Stimulated activated CD4-positive, alpha-beta T cell treated with anti-CD3 and anti-CD28 coated beads, TNF-alpha, amount 100 ng/mL, for 48 hours (primary cell): ENCODE measurements at places on chromosomes 1 and 21.

- DNase-seq: no peak
These were observed 48.7 kb downstream of the TNN start for GRCh38 chr1:175116210-175116798.

- DNase-seq: no peak
These were observed 24.3 kb upstream of the FBXO28 start for GRCh38 chr1:224089583-224089982.

- no peak for DNase-seq
These were observed 135.4 kb upstream of the BACE2 start for GRCh38 chr21:41032541-41032940.

DNA sequence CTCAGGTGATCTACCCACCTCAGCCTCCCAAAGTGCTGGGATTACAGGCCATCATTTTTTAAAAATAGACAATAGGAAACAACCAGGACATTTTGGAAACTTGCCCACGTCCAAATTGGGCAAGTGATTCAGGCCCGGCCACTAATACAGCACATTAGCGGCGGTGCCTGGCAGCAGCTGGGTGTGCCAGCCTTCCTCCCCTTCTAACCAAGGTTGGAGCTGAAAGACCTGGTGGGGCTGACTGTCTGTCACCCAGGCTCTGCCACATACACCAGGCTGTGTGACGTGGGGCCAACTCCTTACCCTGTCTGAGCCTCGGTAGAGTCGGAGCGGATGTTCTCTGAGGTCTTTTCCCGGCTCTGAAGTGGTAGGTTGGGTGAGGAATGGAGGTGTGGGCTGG lies 29.6 kb upstream of the TMEM51 start:
- DNase-seq: no peak

DNA sequence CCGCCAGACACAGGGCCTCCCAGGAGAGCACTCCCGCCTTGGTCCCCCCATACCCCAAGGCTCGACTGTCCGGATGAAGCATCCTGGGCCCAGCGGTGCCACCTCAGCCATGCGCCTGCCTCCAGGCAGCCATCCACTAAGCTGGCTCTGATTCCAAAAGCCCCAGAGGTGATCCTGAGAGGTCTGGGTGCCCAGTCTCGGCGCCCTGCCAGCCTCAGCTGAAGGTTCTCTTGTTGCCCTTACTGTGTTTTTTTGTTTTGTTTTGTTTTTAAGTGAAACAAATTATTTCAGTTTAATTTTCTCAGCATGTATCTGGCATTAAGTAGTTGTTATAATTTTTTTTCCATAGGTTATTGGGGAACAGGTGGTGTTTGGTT lies 44.9 kb downstream of the NUAK2 start:
- no peak for DNase-seq

- no peak for DNase-seq
These were observed 6.0 kb upstream of the CAMTA1 start for GRCh38 chr1:6779089-6779805.

DNA sequence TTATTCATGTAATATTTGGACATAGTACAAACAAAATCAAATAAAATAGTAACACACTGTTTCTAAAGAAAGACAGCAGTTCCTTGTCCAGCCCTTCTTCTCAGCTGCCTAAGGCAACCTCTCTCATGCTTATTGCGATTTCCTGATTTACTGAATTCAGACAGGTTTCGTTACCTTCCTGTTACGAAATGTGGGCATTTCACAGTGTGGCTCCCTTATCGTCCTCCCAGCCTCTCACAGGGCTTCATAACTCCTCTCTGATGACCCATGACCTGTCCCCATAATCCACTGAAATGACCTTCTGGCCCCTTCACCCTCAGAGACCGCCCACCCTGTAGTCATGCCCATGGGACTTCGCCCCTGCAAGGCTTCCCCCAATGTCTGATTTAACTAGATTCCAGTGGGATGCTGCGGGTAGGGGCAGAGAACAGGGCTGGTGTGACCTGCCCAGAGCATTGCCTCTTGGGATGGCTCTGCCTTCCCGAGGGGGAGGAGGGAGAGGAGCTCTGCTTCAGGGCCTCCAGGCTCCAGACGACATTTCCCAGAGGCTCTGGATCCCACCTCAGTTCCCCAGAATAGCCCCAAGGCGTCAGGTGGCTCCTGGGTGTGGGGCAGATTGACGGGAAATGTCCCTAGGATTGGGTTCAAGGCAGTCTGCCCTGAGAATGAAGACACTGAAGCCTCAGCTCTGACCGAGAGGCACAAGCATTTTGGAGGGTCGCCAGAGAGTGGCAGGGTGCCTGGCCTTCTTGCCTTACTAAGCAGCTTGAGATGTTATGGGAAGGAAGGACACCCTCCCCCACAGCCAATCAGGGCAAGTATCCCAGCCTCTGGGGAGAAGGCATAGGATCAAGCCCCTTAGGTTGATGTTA lies 20.6 kb downstream of the PADI2 start:
- DNase-seq: no peak

- no peak for DNase-seq
These were observed 2.5 kb upstream of the TRAPPC3 start for GRCh38 chr1:36151845-36152203.

DNA sequence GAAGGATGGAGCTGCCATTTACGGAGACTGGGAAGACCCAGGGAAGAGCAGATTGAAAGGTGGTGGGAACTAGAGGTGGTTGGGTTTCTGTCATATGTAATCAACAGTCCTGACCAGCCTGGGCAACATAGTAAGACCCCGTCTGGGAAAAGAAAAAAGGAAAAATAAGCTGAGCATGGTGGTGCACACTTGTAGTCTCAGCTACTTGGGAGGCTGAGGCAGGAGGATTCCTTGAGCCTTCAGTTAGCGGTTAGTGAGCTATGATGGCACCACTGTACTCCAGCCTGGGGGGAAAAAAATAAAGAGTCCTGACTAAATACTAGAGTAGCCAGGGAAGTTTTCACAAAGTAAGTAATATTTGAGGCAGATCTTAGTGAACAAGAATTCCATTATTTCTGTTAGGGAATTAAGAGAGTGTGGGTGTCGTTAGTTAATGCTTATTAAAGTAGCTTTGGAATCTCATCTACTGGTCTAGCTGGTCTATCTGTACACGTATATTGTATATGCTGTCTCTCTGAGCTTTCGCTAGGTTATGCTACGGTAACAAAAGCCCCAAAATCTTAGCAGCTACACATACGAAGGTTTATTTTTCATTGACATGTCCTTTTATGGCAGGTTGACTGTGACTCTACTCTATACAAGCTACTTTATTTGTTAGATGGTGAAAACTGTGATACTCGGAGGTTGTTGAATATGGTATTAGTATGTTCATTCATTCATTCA lies 4.4 kb downstream of the NBPF1 start:
- DNase-seq: no peak

GRCh38 chr1:182359645-182360044 lies 31.9 kb downstream of the GLUL start:
- no peak for DNase-seq

- DNase-seq: no peak
These were observed 20.8 kb downstream of the CC2D1B start for GRCh38 chr1:52345252-52345651.

GRCh38 chr1:160781914-160782689 lies 13.9 kb upstream of the LY9 start:
- DNase-seq: no peak

GRCh38 chr21:36209626-36210171 lies 53.1 kb downstream of the DOP1B start:
- DNase-seq: peak; percentile 20

- DNase-seq: no peak
These were observed 9.9 kb upstream of the SLC45A3 start for GRCh38 chr1:205690122-205690756.

GRCh38 chr1:16109571-16109970 lies 36.1 kb upstream of the FAM131C start:
- DNase-seq: no peak

- DNase-seq: no peak
These were observed 136.6 kb downstream of the CASZ1 start for GRCh38 chr1:10659646-10660540.

GRCh38 chr1:207972337-207972736 lies 61.4 kb upstream of the CD34 start:
- DNase-seq: no peak

DNA sequence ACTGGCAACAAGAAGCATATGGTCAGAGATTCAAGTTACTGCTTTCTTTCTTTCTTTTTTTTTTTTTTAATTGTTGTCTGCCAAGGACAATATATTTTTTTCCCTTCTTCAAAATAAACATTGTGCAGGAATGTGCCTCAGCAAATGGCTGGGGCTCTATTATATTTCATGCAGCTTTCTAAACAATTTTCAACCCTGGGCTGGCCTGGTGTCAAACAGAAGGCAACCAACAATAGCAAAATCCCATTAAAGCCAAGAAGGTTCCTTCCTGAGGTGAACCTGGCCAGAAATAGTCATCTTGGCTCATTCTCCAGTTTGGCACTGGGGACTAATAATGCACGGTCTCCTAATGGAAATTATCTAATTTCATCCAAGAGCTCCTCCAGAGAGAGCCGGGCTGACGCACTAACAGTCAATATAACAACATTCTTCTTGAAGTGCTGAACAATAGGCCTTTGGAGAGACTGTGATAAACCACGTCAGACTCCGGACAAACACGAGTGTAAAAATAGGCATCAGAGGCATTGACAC lies 35.7 kb upstream of the HLX start:
- no peak for DNase-seq

- DNase-seq: no peak
These were observed 568.8 kb upstream of the ZRANB2 start for GRCh38 chr1:71649608-71650007.

DNA sequence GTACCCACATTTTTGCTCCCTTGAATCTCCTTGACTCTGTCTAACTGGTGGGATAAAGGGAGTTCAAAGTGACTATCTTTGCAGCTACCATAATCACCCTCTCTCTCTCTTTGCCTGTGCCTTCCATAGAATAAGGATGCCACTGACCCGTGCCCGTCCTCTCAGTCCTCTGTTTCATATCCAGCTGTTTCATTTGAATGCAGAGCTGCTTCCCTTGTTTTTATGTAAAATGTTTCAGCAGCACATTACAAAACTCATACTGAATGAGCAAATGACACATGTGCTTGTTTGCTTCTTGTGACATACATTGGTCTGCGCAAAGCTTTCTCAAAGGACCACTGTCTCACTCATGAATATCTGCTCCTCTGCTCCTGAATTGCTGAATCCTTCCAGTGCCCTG lies 38.4 kb downstream of the CDC42 start:
- DNase-seq: no peak

- DNase-seq: no peak
These were observed 120.7 kb downstream of the ITSN1 start for GRCh38 chr21:33762803-33763581.

DNA sequence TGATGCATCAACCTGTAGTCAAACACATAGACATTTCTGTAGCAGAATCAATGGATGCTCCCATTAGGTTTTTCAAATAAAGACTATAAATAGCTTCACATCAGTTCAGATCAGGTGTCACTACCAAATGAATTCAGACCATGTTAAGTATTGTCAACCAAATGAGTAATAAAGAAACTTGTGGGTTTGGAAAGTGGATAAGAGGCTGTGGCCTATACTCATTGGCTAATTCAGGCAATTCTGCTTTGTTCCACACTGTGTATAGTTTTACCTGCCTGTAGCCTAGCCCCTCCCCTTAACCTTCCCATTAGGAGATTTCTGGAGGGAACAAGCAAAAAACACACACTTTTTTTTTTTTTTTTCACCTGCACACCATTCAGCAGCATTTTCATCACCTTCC lies 321.2 kb downstream of the HLX start:
- DNase-seq: no peak

DNA sequence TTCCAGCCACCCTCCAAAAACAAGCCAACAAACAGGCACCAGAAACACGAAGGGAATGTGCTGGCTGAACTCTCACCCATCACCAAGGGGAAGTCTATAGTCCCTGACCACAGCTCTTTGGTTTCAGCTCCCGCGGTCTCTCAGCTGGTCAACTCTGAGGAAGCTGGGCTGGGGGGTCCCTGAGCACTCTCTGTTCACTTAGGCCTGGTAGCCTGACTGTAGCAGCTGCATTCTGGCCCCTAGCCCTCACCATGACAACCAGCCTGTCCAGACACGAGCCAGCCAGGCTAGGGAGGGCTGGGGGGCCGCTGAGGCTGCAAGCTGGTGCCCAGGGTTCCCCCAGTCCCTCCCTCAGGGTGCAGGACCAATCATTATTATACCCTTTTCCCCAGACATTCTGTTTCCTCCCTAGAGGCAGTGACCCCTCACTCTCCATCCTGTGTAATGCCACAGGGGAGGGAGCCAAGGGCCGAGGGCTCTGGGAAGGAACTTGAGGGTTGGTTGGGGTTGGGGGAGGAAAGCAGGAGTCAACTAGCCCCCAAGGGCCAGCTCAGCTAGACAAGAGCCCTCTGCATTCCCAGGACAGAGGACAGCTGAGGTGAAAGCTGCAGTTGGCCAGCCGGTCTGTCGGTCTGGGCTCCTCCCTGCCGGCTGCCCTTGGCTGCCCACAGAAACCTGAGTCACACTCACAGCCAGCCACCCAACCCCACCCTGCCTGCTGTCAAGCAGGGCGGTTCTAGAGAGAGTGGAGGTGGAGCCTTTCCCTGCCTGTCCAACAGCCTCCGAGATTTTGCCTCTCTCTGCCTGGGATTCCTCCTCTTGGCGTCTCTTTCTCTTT lies 1.2 kb upstream of the TRAPPC3 start:
- DNase-seq: peak; percentile 68

- no peak for DNase-seq
These were observed 1357.4 kb upstream of the ADGRL4 start for GRCh38 chr1:80363689-80364475.

- no peak for DNase-seq
These were observed 130.5 kb downstream of the DISC1 start for GRCh38 chr1:231757101-231757404.

GRCh38 chr1:21914880-21915640 lies 22.1 kb downstream of the HSPG2 start:
- DNase-seq: no peak

- DNase-seq: no peak
These were observed 28.9 kb upstream of the S1PR1 start for GRCh38 chr1:101207891-101208290.

DNA sequence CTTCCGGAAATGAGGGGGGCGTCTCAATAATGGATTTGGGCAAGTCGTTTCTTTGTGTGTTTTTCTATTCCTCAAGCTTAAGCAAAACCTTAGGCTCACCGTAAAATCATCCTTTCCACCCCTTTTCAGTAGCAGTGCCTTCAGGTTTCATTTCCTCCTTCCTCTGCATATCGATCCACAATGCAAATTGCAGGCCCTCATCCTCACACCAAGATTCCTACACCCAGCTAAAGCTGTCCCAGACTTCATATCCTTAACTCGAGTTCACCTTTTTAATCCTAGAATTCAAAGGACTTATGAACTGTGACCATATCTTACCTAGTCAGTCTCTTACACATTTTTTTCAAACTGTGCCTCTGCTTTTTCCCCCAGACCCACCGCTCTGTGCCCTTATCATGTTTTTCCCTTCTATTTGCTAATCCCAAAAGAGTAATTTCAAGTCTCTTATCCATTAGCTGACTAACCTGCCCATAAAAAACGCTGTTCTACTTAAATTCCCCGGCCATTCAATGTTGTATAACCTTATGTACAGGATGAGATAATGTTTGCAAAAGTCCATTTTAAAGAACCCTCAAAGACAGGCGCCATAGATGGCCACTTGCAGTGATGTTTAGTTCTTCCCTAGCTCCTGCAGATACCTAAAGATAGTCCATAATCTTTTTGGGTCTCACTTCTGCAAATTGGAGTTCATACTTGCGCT lies 1.5 kb downstream of the AKIRIN1 start:
- DNase-seq: no peak
